GM12878 (cell line): ENCODE measurements at places on chromosomes 1 and 21.

DNA sequence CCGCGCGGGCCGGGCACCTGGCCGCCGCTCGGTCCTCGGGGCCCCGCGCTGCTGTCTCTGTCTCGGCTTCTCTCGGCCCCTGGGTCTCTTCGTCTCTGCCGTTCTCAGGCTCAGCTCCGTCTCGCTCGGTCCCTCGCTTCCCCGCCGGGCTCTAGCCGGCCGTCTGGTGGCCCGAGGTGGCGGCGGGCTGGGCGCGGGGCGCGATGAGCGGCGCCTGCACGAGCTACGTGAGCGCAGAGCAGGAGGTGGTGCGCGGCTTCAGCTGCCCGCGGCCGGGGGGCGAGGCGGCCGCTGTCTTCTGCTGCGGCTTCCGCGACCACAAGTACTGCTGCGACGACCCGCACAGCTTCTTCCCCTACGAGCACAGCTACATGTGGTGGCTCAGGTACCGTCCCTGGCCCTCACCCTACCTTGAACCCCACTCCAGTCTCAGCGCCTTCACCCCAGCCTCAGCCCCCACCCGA, 355 bp downstream of the SHISAL2A start:
- DNase-seq: no peak

GRCh38 chr1:1014799-1015681, 1.7 kb downstream of the ISG15 start:
- no peak for DNase-seq

- no peak for DNase-seq
Measured at GRCh38 chr1:112694363-112694929, 12.5 kb downstream of the RHOC start.

- no peak for DNase-seq
Measured at GRCh38 chr1:115114308-115114707, 25.0 kb upstream of the TSPAN2 start.

DNA sequence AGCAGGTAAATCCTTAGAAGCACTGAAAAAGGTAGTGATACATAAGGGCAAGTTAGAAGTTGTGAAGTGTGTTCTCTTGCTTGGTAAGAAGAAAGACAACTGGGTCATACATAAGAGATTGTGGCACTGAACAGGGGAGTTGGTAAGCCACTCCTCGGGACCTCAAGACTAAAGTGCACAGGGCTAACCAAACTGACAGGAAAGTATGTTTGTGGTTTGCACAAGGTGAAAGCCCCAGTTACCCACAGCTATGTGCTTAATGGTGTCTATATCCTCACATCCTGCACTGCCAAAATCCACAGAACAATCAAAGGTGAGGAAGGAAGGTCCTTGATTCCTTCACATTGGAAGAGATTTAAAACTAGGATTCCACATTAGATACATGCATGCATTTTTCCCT, 276.5 kb downstream of the DNM3 start:
- peak; percentile 65 for DNase-seq

DNA sequence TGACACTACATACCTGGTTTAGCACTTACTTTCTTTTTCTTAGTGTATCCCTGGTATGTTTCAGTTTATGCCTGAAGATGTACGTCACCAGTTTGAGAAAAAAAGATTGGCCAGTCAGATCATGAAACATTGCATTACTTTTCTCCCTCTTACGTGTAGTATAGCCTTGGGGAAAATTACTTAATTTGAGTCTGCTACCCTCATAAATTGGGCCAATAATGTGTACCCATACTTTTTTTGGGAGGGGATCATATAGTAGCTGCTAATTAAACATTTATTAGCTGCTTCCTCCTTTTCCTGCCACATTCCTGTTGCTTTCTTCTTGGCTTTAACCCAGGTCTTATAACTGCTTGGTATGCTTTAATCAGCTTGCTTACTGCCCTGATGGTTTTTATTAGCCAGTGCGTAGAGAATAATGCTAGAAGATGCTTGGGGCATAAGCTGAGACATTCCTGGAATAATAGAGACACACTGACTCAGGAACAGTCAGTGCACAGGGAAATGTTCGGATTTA, 32.1 kb downstream of the RABGAP1L start:
- DNase-seq: no peak

GRCh38 chr1:96411006-96411405, 310.6 kb upstream of the PTBP2 start:
- no peak for DNase-seq

DNA sequence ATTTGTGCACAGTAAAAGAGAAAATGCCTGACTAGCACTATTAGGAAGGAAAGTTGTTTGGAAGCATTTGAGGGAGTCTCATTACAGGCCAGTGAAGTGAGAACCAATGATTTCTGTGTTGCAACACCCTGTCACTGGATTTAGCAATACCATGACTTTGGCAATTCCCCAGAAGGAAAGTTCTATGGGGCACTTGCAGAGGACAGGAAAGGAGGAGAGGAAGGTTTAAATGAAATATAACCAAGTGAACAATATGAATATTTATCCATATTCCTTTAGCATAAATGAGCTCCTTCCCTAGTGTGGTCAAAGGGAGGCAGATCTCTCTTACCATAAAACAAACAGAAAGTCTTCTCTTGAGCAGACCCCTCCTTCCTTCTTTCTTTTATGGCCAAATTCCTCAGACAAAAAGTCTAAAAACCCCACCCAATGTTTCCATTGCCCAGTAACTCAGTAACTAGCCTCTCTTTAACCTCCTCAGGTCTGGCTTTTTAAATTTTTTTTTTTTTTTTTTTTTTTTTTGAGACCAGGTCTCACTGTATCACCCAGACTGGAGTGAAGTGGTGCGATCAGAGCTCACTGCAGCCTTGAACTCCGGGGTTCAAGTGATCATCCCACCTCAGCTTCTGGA, 5.5 kb downstream of the TLR5 start:
- no peak for DNase-seq

GRCh38 chr1:55309786-55310504, 94.8 kb upstream of the USP24 start:
- DNase-seq: no peak
